ENCODE measurements at places on chromosomes 11 and 22. TPM values are rescaled to one million over a fixed set of nuclear protein-coding genes. Genes with fewer than 3 reads are reported as not detected.
A peak's percentile ranks its signal among the peaks of the same experiment; 100 is the strongest.

DNA sequence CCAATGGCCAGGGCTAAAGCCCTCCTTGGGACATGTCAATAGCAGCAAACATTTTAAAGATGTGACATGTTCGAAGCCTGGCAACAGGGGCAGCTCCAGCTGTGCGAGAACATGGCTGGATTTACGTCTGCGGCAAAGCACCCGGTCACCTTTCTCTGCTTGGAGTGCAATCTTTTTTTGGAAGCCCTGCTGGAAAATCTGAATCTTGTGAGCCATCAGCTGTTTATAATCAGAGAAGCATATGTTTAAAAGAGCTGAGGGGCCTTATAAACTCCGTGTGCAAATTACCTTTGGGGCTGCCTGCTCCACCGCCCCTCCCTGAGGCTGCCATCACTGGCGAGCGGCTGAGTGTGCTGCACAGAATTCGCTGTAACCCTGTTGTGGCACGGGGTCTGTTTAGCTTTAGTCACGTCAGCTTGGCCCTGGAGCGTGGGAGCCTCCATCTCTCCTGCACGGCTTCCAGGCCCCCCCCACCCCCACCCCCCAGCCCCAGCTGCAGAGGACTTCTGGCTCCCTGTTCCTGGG is 9.0 kb upstream of the KCNQ1OT1 start:
- DNase-seq = no peak

The SEPTIN5 gene
- total RNA-seq = 47.7 TPM

DNA sequence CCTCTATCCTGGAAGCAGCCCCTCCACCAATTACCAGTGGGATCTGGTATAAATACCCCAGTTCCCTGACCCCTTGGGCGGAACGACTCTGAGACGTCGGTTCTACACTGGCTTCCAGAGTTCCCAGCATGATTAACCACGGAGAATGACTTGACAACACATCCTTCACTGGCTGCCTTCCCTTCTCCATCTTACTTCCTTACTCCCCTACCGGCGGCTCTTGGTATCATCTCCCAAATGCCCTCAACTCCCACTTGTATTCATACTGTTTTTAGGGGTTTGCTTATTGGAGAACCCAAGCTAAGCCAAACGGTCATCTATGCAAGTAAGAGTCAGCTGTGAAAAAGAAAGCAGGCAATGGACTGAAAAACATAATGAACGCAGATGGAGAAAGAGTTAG is 56.1 kb downstream of the APOL3 start:
- DNase-seq = no peak

DNA sequence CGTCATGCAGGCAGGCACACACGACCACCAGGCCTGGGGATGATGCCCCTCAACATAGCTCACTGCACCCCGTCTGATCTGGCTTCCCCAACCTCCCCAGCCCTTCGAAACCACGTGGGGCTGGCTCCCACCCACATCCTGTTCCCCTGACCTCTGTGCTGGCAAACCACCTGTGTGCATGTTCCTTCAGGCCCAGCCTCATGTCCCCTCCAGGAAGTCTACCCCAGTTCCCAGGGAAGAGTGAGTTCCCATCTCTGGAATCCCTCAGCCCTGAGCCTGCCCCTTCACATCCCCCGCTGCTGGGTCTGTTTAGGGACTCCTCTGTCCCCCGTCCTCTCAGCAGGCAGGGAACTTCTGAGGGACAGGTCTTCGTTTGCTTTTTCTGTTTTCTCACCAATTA is 7.1 kb downstream of the SLC7A4 start:
- DNase-seq = no peak

The RHOG gene
- 49.4 TPM for total RNA-seq

- DNase-seq = no peak
Measured at GRCh38 chr11:46526216-46527215, 67.3 kb downstream of the AMBRA1 start.

- DNase-seq = no peak
Measured at GRCh38 chr11:109680127-109680526, 258.1 kb downstream of the C11orf87 start.

GRCh38 chr11:1401171-1401445 is 11.4 kb downstream of the BRSK2 start:
- DNase-seq = no peak

The P2RY2 gene
- total RNA-seq = 5.7 TPM

The SMC1B gene
- not detected for total RNA-seq

DNA sequence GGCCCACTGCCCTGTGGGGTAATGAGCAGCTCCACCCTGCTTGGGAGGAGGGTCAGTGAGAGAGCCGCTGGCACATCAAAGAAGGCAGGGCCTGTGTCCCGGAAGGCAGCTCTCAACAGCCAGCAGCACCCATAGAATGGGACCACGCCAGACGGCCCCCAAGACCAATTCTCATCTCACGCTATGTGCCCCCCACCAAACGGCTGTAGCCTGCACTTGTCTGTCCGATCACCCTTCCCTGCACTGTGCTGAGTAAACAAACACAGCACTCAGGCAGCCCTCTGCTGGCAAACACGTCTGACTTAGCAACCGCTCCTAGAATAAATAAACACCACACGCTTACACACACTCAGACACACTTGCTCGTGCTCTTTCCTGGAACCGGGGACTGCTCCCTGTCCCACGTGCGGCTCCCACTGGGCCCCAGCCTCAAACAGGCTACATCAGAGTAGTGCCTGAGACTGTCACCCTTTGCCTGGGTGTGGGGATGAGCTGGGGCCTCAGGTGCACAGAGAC is 53.2 kb upstream of the CDON start:
- peak; percentile 68 for DNase-seq

The PLAAT4 gene
- 20.4 TPM for total RNA-seq

The MPZL2 gene
- total RNA-seq = 58.1 TPM
